ENCODE measurements at places on chromosomes 3 and 15.

DNA sequence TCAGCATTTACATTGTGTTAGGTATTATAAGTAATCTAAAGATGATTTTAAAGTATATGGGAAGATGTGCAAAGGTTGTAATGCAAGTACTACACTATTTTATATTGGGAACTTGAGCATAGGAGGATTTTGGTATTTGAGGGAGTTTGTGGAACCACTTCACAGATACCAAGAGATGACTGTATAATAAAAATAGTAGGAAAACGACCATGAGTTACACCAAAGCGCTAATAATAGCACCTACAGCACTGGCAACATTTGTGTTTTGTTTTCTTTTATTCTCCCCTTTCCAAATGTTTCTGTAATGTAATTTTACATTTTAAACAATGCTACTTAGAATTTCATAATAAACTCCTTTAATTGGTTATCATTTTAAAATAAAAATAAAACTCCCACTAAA is 10.5 kb downstream of the CNBP start:
- DNase-seq = no peak

DNA sequence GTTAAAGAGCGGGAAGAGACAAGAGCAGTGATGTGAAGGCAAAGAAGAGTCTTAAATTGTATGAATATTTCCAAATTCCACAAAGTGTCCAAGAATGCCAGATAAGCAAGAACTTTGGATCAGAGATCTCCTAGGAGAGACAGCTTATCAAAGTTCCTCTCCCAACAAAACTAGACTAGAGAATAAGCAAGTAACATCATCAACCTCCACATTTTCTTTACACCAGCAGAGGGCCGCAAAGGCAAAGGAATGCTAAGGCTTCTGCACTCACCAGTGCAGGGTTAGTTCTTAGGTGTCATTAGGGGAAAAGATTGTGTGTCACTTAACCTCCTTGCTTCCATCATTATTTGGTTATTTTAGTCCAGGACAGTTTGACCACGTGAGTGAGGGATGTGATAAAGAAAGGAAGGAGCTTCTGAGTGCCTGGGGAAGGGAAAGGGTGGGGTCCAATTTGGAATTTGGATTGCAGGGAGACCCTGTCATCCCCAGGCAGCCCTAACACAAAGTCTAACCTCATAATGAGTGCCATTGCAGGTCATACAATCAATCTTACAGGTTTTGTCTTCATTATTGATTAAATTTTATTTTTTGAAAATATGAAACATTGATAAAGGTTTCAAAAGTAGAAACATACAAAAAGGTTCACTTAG is 7.5 kb upstream of the CMTM6 start:
- DNase-seq = peak; percentile 86

- no peak for DNase-seq
Measured at GRCh38 chr3:37763309-37763708, 98.4 kb upstream of the CTDSPL start.

- DNase-seq = no peak
Measured at GRCh38 chr3:56086355-56086754, 381.9 kb downstream of the ERC2 start.

DNA sequence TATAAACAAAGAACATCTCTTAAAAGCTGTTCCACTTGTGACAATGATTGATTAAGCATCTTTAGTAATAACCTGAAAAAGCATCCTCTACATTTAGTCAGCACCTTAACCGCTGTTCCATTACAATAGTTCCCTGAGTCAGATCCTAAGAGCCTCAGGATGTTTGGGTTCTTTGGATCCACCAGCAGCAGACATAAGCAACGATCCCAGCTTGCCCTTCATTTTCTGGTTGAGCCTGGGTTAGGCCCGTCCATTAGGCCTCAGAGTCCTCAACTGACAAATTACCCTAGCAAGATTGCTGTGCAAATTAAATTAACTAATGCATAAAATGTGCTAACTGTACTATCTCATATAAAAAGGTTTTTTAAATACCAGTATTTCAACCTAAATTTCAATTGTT is 42.3 kb upstream of the ROBO1 start:
- DNase-seq = peak; percentile 11

GRCh38 chr15:81265256-81265943 is 58.5 kb downstream of the STARD5 start:
- no peak for DNase-seq

DNA sequence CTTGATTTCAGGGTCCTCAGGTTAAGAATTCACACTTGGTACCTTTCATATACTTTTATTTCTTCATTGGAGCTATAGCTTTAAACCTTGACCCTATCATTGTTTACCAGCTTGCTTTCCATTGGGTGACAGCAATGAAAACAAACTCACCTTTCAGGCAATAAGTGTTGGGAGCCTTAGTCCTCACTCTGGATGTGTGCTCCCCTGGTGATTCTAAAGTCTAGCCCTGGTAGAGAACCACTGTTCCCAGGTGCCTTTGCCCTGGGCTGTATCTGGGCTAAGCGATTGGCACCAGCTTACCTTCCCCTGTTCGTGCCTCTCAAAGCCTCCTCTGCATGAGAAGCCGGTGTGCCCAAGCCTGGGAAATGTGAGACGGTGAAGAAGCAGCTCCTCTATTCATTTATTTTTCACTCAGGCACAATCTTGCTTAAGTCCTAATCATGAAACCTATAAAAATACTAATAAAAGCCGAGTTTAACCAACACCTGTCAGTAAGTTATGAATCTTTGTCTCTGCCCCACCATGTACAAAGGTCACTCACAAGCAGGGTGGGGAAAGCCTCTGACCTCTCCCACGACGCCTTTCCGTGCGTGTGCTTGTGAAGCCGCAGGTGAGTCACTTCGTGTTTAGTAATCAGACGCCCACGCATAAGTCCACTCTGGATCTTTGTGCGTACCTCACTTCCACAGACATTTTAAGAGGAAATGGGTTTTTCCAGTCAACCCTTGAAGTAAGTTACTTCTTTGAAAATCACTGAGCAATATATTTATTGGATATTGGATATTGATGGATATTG is 12.8 kb upstream of the ARRDC4 start:
- no peak for DNase-seq

GRCh38 chr3:174158674-174159073 is 700.5 kb upstream of the NAALADL2 start:
- DNase-seq = no peak

DNA sequence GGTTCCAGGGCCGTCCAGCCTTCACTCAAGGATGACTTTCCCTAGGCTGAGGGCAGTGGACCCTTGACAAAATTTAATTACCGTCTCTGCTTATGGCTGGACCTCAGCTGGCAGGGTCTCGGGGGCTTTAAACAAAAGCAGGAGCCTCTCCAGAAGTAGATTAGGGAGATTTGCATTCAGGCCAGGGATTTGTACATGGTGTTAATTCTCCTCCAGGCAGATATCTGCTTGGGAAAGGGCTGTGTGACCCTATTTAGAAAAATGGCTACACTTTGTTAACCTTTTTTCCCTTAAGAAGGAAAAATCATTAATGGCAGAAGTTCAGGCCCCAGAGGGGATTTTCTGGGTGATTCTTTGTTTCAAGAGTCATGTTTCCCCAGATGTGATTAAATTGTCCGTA is 329.1 kb upstream of the C2CD4B start:
- no peak for DNase-seq

- no peak for DNase-seq
Measured at GRCh38 chr3:48406443-48407431, 23.1 kb downstream of the PLXNB1 start.

- DNase-seq = no peak
Measured at GRCh38 chr3:146178006-146178689, 17.2 kb upstream of the PLOD2 start.

DNA sequence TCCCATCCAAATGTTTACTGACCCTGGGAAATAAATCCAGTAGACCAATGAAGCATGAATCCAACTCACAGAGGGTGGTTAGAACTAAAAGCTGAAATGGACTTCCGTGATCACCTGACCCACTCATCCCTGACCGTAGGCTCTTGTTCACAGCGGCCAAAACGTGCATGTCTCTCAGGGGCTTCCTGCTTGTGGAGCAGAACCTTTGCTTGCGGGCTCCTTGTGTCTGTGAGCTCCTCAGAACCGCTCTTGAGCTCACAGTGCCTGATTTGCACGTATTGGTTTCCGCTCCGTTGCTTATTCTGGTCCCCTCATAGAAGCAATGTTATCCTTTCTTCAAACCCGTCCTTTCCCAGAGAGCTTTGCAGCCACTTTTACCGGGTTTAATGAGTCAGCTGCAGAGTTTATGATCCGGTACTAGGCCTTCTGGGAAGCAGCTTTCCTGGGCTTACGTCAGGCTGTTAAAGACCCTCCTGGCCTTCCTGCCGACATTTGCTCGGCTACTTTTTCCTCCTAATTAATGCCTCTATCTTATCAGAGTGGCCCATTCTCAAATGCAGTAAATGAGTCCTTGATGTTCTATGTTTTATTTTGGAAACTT is 35.4 kb downstream of the LIPC start:
- DNase-seq = no peak

- DNase-seq = no peak
Measured at GRCh38 chr3:120841264-120841663, 66.7 kb upstream of the STXBP5L start.

DNA sequence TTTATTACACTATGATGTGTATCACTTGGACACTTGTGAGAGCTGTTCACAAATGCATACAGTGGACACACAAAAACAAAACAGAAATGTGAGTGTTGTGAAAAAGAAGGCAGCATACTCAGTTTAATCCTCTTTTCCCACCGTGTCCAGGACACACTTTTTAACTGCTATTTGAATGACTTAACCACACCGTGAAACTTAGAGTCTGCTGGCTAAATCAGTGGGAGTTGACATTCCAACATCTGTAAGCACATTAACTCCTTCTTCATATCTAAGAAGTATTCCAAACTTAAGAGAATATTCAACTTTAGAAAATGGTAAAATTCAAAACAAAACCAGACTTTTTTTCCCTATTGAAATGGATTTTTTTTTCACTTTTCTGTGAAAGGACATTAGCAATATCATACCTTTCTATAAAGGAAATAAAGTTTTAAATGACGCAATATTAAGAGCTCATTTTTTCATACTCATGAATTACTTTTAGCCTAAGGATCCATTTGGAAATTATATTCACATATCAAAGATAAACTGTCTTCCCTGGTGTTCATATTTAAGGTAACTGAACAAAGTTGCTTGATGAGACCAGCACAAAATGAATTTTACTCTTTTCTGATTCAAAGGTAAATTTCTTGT is 316.6 kb downstream of the RBMS3 start:
- DNase-seq = no peak

- no peak for DNase-seq
Measured at GRCh38 chr3:12970684-12971083, 102.5 kb downstream of the IQSEC1 start.

DNA sequence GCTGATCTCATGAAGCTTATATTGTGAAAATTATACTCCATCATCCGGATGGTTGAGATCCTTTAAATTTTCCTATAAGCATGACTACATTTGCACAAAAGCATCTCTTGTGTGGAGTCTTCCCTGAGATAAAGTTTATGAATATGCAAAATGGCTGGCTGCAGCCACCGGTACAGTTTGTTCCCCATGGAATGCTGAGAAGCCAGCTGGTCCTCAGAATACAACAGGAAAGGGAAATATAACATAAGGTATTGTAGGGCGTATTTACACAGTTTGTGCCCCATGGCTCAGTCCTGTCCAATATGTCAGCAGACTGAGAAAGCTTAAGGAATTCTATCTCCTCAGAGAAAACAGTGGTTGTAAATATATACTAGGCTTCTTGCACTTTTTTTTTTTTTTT is 468.6 kb downstream of the CNTN6 start:
- no peak for DNase-seq

- no peak for DNase-seq
Measured at GRCh38 chr15:74243431-74243830, 7.3 kb downstream of the CCDC33 start.

- peak; percentile 96 for DNase-seq
Measured at GRCh38 chr3:30344288-30344687, 262.1 kb upstream of the TGFBR2 start.

Measured in PC-3 (cell line).